ENCODE measurements at places on chromosomes 16 and 17.

GRCh38 chr17:45222289-45222995 is 757 bp downstream of the FMNL1 start:
- DNase-seq: peak; percentile 36

GRCh38 chr17:76000016-76000754 is 470 bp upstream of the CDK3 start:
- no peak for DNase-seq

- peak; percentile 92 for DNase-seq
Observed at GRCh38 chr17:42289611-42290181, 1.4 kb downstream of the STAT5A start.

GRCh38 chr17:61597607-61598006 is 6.6 kb upstream of the NACA2 start:
- DNase-seq: no peak

- no peak for DNase-seq
Observed at GRCh38 chr17:39660397-39661385, 4.5 kb upstream of the TCAP start.

DNA sequence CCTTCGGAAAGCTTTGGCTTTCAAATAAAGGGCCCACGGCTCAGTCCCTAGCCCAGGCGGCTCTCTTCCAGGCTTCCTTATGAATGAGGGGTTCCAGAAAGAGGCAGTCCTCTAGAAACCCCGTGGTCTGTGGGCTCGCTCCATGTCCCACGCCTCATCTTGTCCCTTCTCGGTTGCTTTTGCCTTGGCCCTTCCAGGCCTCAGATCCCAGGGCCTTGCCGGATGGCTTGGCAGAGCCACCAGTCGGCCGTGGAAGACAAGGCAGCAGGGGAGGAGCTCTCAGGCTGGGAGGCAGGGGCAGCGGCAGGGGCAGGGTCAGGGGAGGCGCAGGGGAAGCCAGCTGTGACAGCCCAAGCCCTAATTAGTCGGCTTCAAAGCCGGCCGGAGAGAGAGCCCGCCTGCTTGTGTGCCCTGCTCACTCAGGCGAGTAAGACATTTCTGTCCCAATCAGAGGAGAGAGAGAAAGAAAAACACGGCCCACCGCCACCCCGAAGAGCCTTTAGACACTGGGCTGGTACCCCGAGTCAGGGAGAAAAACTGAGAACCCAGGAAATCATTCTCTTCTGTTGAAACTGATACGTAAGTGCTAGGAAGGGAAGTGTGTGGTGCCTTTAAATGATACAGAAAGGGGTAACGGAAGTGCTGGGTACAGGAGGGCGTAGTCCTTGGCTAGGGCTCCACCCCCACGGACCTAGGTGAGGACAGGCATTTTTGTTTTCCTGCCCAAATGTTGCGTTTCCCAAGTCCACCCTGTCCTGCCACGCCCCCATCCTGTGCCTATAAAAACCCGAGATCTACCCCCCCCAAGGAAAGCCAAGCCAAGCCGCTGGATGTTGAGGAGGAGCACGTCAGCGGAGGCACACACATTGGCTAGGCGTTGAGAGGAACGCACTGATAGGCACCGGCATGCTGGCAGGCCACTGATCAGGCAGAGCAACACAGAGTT is 27.8 kb upstream of the MEIOC start:
- peak; percentile 20 for DNase-seq

- peak; percentile 48 for DNase-seq
Observed at GRCh38 chr17:83083368-83084201, 4.2 kb downstream of the METRNL start.

DNA sequence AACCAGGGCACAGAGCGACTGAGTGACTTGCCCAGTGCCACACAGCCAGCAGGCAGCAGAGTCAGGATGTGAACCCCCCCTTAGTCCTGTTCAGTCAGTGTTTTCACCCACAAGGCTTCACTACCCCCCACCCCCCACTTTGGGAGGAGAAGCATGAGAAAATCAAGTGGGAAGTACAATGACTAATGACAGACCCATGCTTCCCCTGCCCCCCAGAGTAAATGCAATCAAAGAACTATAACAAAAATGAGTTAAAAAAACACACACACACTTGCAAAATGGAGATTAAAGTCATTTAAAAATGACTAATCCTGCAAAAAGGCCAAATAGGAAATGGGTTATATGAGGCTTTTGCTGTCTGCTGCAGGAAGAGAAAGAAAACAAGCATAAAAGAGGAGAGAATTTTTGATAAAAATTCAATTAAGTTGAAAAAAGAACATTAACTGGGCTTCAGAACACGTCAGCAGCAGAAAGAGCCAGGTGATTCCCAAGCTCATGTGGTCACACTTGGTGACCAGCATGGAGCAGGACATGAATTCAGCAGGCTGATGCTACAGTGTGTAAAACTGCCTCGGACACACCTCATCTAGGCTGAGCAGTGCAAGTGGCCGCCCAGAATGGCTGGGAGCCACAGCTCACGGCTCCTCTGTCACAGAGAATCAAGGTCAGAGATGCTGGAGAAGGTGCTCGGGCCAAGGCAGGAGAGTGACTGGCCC is 212.3 kb downstream of the ZNF423 start:
- no peak for DNase-seq

- DNase-seq: no peak
Observed at GRCh38 chr16:87067003-87067556, 250.1 kb downstream of the C16orf95 start.

DNA sequence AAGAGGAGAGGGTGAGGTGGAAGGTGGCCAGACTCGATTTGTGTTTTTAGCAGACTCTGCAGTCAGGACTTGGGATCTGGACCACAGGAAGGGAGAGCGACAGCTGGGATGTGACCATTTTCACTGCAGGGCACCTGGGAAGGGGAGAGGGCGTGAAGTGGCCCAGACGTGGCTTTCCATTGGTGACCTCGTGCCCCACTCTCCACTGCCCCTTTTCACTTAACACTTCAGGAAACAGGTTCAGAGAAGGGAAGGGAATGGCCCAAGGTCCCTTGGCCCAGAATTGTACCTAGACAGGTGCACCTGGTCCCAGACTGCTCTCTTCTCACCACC is 22.9 kb upstream of the MPRIP start:
- DNase-seq: no peak

GRCh38 chr16:12551530-12551929 is 252.2 kb downstream of the CPPED1 start:
- DNase-seq: no peak

DNA sequence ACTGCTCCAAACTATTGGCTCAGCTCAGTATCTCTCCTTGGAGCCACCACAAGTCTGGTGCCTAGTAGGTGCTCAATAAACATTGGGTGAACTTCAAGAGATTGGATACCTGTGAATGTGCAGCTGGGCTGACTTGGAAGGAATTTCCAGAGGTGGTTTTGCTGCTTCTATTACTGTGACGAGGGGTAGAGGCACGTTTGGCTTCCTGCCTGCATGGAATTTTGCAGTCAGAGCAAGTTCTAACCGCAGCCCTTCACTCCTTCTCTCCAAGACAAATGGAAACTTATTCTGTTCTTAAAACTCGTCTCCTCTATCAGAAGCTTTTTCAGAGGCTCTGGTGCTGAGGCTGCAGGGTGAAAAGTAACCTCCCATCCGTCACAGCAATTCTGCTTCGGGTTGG is 342.5 kb downstream of the CPPED1 start:
- DNase-seq: no peak

DNA sequence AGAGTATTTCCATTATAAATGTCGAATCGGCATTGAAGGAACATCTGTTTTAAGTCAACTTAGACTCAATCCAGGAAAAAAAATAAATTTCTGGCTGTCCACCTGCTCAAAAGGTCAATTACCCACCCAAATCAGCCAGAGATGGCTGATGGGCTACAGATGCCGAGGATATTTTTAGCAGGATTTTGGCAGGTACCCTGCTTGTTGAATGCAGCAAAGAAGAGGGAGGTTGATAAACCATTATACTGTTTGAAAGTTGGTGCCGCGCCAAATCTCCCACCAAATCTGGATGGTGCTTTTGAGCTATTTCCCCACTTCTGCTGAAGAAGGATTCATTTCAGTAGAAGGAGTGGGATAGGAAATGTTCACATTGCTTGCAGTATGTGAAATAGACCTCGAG is 537.7 kb downstream of the MAF start:
- no peak for DNase-seq

DNA sequence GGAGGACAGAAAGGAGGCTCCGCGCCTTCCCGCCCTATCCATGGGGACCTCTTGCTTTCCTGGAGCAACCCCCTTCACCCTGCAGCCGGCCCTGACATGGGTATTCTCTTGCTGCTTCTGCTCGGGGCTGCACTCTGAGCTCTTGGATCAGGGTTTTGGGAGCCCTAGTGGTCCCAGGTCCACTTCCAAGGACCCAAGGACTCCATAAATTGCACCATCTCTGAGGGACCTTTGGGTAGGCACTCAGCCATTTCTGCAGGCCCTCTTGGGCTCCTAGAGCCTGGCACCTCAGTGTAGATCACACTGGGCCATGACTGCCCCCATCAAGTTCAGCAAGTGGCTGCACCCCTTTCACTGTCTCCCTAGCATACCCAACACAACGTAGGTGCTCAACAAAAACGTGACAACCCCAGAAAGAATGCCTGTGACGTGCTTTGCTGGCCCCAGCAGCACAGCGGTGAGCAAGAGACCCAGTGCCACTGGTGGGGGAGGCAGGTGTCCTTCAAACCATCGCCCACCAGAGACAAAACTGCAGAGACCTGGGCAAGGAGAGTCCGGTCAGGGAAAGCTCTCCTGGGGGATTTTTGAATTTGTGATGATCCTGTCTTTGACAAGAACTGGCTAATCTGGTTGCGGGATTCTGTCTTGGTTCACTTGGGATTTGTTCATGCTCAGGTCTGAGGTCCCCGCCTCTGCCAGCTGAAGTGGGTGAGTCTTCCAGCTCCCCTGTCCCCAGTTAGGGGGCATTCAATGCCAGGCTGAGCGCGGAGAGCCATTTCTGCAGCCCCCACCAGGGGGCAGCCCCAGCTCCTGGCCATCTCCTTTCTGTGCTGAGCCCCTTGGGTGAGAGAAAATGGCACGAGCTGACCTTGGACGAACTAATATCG is 2.5 kb upstream of the RAB11FIP4 start:
- no peak for DNase-seq

DNA sequence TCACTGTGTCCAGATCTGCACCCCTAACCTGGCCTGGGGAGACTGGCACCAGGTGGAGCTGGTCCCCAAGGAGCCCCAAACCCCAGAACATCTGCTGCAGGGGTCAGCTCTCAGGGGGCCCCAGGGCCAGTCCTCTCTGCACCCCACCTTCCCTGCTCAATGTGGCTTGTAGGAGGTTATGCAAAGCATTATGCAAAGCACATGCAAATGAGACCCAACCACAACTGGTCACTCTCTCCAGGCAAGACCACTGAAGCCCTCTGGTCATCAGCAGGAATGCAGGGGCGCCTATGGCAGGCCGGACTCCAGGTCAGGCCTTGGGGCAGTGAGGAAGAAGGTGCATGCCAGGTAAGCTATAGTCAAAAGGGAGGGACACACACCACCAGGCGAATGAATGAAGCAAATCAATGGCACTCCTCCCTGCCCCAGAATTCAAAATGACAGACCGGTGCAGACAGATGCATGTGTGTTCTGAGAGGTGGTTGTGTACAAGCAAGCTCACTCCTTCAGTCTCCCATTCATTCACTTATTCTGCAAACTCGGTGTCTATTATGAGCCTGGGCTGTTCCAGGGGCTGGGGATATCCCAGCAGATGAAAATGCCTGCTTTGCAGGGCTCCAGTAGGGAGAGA is 48.0 kb downstream of the TMEM235 start:
- DNase-seq: no peak

GRCh38 chr17:63314761-63315160 is 131.3 kb downstream of the CYB561 start:
- no peak for DNase-seq

- DNase-seq: no peak
Observed at GRCh38 chr16:24774510-24774909, 45.1 kb downstream of the TNRC6A start.

GRCh38 chr17:29124135-29124924 is 55.9 kb downstream of the MYO18A start:
- DNase-seq: peak; percentile 66

DNA sequence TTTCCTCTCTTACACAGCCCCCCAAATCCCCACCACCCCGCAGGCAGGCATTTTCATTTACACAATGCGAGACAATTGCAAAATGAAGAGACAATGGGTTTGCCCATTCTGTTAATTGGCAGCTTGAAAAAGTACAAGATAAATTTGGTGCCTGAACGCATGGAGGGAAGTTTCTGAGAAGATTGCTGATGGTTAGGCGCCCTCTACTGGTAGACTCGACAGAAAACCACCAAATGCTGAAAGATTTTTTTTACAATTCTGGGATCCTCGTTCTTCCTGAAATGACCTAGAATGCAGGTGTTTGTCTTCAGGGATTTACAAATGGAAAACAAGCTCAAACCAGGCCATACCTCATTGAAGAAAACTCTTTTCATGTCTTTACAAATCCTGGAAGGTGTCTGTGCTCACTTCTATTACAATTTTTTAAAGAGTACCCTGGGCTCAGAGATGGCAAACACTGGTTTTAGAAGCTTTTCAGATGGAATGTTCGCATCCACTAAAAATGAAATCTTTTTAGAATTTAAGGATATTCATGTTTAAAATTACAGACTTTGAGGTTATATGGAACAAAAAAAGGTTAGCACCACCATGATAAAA is 338.5 kb downstream of the PMP22 start:
- DNase-seq: peak; percentile 83

GRCh38 chr17:14514973-14515372 is 214.1 kb downstream of the HS3ST3B1 start:
- DNase-seq: no peak

DNA sequence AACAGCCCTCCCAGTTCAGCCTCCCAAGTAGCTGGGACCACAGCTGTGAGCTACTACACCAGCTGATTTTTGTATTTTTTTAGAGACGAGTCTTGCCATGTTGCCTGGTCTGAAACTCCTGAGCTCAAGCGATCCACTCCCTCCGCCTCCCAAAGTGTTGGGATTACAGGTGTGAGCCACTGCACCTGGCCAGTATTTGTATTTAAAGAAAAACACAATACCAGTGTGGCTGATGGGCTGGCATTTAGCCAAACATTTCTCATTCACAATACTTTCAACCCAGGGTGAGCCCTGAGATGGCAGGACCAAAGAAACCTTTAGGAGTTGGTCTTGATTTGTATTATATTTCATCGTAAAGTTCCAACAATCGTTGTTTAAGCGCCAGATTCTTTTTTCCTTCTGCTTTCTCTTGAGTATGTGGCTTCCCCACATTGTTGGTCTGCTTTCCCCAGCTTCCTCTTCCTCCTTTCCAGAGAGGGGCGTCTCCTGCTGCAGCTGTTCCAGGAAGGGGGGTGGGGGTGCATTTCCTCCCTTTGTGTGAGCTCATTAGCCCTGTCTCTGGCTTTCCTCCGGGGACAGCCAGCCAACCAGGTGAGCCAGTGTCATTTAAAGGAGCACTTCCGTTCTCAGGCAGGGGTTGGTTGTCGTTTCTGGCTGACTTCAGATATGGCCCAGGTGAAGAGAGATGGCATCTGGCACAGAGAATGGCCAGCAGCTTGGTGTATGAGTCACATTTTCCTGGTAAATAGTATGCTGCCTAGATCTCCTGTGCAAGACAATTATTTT is 79.9 kb downstream of the GPRC5B start:
- peak; percentile 48 for DNase-seq

- no peak for DNase-seq
Observed at GRCh38 chr17:77487211-77487629, 346.5 kb downstream of the SEC14L1 start.

GRCh38 chr17:44203731-44204440 is 4.2 kb upstream of the ATXN7L3 start:
- peak; percentile 78 for DNase-seq

Data from inflammatory macrophage treated with lipopolysaccharide for 1 hour (primary cell).